ENCODE measurements at places on chromosomes 4 and X. TPM values are rescaled to one million over a fixed set of nuclear protein-coding genes. Genes with fewer than 3 reads are reported as not detected.

GRCh38 chr4:102817021-102817605 lies 10.2 kb downstream of the UBE2D3 start:
- DNase-seq = no peak

- no peak for DNase-seq
Observed at GRCh38 chrX:16435399-16435986, 214.5 kb upstream of the S100G start.

- DNase-seq = no peak
Observed at GRCh38 chr4:174349156-174349555, 65.4 kb downstream of the CEP44 start.

DNA sequence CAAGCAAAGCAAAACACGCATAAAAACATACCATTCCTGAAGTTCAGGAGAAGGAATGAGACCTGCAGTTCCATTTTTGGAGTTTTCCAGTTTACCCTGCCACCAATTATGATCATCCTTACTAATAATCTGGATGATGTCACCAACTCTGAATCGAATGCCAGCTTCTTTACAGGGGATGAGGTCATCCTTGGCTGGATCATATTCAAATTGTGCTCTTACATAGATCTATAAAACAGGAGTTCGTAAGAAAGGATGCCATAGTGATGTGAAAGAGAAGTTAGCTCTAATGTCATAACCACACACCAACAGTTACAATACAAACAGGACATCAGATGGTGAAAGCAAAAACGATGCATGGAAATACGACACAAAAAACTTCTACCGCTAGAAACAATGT lies 106.5 kb downstream of the NYX start:
- peak; percentile 37 for DNase-seq

Gene SERTM2
- not detected for total RNA-seq

GRCh38 chrX:107673431-107673830 lies 45.1 kb downstream of the PRPS1 start:
- DNase-seq = no peak
